NCI-H2171 treated with DMSO at 0.1 percent for 48 hours (cell line): ENCODE measurements at places on chromosomes 4 and X.

DNA sequence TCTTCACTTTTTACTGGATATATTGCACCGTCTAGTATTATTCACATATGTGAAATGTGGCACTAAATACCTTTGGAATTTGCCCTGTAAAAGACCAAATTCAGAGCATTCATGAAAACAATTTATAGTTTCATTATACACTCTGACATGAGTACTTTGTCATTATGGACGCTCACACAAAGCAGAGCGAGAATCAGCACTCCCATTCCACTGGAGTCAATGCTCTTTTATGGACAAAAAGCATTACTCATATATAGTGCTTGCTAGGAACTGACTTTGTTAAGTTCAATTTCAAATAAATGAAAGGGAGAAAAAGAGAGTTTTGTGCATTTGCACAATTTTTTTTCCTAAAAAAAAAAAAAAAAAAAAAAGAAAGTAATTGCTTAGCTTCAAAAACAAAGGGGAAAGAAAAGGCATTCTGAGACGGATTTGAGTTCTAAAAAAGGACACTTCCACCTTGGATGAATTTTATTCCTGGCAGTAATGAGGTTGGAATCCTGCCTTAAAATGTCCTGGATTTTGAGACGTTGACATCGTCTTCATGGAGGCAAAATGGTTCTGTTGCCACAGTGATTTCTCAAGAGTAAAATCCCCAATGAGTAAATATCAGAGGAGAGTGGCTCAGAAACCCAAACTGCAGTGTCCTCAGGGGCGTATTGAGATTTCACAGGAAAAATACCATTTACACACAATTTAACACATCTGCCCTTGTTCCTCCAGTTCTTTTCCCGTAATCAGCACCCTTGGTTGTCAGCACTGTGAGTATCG lies 34.8 kb downstream of the CCDC149 start:
- no peak for DNase-seq

DNA sequence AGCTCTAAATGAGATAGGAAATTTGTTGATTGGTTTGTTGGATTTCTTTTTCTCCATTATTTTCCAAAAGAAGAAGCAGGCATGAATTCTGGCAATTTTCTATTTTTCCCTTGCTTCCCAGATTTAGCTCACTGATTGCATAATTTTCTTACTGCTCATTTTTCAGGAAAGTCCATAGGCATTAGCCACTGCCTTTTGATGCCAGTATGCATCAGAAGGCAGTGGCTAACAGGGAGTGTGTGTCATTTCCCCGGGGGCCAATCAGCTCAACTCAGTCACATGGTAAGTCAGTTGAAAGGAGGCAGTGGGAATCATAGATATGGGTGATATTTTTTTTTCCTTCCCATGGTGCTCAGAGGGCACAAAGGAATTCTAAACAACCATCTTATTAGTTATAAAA lies 156.7 kb downstream of the TRIML1 start:
- no peak for DNase-seq

DNA sequence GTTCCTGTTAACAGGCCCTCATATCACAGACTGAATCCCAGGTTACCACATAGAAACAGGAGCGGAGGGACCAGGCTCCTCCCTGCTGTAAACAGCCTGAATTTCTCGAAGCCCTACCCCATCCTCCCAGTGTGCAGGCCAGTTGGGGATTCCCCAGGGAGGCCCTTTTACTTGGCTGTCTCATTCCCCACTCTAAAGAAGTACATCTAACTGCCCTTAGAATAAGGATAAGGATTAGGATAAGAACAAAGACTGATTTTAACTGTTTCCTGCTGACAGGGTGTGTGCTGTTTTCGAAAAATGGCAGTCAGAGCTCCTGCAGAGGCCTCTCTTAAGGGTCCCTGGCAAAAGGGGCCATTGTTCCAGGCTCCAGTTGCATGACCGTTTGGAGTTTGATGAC lies 133.7 kb downstream of the PAPSS1 start:
- no peak for DNase-seq

DNA sequence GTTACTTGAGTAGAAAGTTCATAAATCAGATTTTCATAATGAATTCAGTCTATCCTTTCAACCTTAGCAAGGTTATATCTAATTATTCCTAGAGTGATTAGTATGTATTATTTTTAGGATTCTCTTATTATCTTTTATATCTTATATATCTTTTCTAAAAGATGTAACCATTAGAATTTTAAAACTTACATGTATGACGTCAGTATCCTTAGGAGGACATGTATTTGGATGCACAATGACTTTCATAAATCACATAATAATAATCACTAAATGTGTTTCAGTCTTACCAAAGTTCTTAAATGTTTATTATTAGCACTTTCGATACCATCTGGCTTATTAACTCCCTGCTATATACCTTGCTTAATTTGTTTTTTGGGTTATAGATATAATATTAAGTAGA lies 1400.5 kb upstream of the IGFBP7 start:
- DNase-seq: no peak

GRCh38 chr4:123505095-123506010 lies 108.8 kb downstream of the SPRY1 start:
- peak; percentile 13 for DNase-seq

- DNase-seq: no peak
Measured at GRCh38 chr4:106414366-106414765, 45.8 kb upstream of the GIMD1 start.

GRCh38 chr4:150336676-150337412 lies 245.1 kb upstream of the MAB21L2 start:
- DNase-seq: no peak

- DNase-seq: no peak
Measured at GRCh38 chr4:108821351-108821930, 58.6 kb upstream of the ETNPPL start.

- no peak for DNase-seq
Measured at GRCh38 chr4:24369507-24370029, 214.8 kb downstream of the DHX15 start.

GRCh38 chr4:139987502-139987850 lies 166.5 kb downstream of the MAML3 start:
- DNase-seq: no peak

DNA sequence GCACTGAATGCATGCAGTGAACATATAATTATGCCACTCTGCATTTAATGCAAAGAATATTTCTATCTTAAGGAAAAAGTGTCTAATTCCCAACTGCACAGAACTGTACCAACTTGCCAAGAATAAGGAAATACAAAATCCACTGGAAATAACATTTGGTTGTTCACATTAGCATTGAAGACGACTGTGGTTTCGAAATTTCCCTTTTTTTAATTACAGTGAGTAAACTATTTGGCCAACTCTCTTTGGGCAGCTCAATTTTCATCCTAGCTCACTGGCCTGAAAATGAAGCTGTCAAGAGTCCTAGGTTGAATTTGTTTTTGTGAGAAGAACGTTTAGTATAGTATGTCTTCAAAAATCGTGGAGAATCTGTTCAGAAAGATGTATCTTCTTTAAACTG lies 81.6 kb upstream of the MID1 start:
- DNase-seq: no peak

GRCh38 chr4:83316459-83317165 lies 18.0 kb downstream of the HPSE start:
- no peak for DNase-seq

DNA sequence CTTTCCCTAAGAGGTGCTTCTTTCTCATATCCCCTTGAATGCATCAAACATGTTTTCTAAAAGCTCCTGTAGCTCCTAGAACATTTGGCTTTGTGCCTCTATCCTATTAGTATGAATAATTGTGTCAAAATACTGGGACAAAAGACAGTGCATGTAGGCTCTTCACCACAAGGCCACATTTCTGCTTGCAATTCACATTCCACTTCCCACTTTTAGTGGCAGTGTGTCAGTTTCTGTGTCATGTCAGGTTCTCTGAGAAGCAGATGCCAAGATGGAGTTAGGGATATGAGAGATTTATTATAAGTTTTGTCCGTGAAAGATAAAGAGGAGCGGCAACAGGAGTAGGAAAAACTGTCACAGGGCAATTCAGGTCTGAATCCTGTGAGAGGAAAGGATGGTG lies 61.3 kb upstream of the GPRIN3 start:
- DNase-seq: no peak

GRCh38 chr4:13430834-13431568 lies 53.1 kb downstream of the RAB28 start:
- DNase-seq: no peak

DNA sequence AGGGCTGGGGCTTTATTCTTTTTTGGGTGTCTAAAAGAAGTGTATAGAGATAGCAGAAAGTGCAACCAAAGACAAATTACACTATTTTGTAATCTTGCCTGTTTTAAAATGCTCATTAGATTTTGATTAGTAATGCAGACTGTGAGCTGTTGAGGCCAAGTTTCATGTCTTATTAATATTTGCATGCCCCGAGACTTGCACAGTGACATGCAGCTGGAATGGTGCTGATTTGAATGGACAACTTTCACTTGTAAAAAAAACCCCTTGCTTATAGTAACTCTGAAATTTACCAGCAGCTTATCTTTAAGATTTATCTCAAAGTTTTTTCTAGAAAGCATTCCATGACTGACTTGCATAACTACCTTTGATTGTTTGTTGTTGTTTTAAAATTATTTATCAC lies 835.1 kb upstream of the IGFBP7 start:
- DNase-seq: no peak

DNA sequence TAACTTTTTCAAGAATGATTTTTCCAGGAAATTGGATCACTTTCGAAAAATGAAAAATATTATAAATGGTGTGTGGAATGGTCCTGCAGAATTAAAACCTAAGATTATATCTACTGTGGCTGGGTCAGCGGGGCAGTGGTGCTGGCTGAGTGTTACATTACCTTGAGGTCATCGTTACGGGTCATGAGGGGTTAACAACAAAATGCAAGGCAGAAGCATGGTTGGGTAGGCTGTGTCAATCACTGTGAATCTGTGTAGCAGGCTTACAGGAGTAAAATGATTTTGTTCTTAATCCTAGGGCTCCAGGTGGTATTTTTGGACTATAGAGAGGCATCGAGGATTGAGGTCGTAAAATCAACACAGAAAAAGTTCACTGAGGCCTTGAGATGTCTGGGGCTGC lies 105.2 kb upstream of the AMOT start:
- DNase-seq: no peak

DNA sequence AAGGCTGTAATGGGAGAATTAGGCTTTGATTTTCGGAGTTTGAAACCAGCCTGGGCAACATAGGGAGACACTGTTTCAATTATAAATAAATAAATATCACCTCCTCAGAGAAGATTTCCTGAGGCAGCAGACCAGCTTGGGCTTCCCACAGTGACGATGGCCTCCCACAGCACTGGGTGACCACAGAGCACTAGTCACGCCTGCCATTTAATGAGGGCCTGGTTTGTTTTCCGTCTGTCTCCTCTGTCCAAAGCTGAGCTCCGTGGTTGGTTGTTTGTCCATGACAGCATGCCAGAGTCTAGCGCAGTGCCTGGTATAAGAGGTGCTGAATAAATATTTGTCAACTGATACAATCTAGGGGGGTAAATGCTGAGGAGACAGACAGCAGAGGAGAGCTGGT lies 10.4 kb upstream of the PDGFRA start:
- DNase-seq: no peak

GRCh38 chr4:36159208-36159607 lies 85.1 kb downstream of the ARAP2 start:
- peak; percentile 2 for DNase-seq

GRCh38 chr4:147626903-147627302 lies 9.7 kb downstream of the TMEM184C start:
- no peak for DNase-seq

DNA sequence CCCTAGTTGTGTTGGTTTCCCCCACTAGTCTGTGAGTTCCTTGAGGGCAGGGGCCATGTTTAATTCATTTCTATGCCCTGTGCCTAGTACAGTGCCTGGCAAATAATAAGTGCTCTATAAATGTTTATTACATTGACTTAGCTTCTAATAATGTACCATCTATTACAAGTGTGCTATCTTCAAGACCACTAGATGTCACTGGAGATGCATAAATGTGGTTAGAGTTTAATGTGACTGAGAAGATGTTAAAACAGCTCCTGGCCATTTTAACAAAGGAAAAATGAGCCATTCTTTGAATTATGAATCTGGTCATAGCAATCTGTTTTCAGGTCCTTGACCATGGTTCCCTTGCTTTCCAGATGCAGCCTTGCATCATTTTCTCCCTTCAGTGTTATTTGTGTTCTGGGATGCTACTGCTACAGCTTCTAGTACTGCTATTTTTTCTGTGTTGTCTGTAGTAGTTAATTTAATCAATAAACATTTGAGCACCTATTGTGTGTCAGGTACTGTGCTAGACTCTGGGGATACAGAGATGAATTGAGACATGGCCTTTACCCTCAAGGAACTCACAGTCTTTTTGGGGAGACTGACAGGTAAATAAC lies 43.2 kb downstream of the SLC9A6 start:
- peak; percentile 40 for DNase-seq

DNA sequence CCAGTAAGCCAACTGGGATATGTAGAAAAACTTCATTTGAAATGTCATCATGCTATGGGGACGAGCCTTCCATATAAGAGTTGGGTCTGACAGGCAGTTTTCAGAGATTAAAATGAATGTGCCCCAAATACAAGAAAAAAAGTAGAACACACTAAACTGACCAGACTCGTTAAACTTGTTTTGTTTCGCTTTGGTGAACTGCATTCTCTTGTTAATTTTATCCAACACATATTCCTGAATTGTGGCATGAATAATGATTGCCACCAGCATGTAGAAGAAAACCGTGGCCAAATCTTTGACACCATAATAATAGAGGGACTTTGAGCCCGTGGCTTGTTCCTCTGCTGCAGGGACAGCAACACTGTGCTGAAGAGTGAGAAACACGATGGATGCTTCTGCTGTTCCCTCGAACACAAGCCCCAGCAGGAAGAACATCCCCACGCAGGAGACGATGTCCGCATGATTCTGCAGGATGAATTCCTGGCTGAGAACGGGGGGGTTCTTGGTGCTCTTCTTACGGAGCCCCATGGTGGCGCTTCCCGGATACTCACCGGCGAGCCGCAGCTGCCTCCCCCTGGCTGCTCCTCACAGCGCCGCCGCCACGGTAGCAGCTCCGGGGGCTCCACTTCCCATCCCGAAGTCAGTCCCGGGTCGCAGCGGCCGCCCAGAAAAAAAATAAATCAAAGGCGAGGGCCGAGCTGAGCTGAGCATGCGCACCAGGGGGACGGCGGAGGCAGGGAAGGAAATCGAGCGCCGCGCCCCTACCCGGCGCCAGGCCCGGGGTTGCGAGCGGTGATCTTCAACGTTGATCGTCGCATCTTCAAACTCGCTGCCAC lies at the start of gene TRAM1L1:
Gene TRAM1L1, minus strand, starts transcription at position 711 of the 836 bp plus-strand sequence. Its CDS starts 183 bp downstream, at position 528.
- peak; percentile 57 for DNase-seq

DNA sequence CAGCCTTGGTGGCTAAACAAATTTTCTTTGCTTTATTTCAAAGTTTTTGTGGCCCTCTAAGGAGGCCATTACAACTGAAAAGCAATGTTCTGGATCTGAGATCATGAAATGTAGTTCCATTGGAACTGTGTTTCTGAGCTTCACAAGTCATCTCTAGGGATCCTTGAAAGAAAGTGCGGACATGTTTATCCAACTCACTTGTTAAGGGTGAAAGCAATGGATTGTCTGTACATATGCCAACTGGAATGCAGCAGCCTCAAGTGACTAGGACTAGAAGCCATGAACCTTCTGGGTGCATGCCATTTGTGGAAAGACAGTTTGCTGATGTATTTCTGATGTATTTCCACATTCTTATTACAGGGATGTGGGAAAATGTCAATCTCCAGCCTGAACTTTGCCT lies 36.7 kb upstream of the KLHL13 start:
- no peak for DNase-seq

- no peak for DNase-seq
Measured at GRCh38 chr4:109169170-109169569, 133.3 kb downstream of the COL25A1 start.
